Body of pancreas (tissue), 4 donors: ENCODE measurements at places on chromosomes 1 and 21. TPM values are rescaled to one million over a fixed set of nuclear protein-coding genes. Genes with fewer than 3 reads are reported as not detected.

The LCE2C gene
- total RNA-seq, result not detected

The CRYBG2 gene
- total RNA-seq, result not detected

The B3GALT2 gene
- total RNA-seq, result 0.33 TPM

The PTGER3 gene
- 15.0 TPM for total RNA-seq

The KRTAP19-1 gene
- not detected for total RNA-seq

The SPRR3 gene
- total RNA-seq, result not detected

The SAMD11 gene
- 2.3 TPM for total RNA-seq

DNA sequence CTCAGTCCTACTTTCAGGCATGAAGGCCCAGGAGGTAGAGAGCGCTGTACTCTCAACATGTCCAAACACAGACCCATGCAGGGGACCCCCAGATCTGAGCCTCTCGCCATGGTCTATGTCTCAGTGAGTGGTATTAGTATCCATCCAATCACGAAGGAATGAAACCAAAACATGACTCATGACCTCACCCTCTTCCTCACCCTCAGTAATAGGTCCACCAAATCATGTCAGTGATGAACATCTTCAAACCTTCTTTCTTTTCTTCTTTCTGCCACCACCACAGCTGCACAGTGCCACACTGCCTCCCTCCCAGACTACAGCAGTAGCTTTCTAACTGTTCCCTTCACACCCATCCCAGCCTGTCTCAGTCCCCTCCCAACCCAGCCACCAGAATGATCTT lies 16.8 kb downstream of the C1orf116 start:
- no peaks in the 10 kb centered on the region for H3K27me3 ChIP-seq
- H3K36me3 ChIP-seq, result no peaks in the 10 kb centered on the region
- no peak overlapping the region for H3K27ac ChIP-seq
- DNase-seq, result no peak
- H3K4me3 ChIP-seq, result no peak overlapping the region

DNA sequence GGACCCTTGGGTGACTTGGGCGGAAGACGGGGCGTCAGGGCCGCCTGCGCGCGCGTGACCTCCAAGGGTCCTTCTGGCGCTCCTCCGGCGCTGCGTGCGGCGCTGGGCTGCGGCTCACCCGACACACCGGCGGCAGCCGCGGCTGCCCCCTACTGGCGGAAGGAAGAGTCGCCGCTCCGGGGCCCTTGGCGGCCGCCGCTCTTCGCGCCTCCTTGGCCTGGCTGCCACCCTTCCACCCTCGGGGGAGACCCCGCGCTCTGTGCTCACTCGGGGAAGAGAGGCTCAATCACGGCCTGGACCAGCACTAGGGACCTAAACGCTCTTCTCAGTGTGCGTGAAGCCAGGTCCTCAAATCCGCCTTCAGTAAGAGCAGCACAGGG lies 89.7 kb downstream of the DMRTA2 start:
- peaks cover 13% of the 10 kb centered on the region for H3K4me1 ChIP-seq
- H3K27me3 ChIP-seq, result no peaks in the 10 kb centered on the region
- H3K27ac ChIP-seq, result no peak overlapping the region

GRCh38 chr1:82462366-82462765 lies 661.6 kb downstream of the ADGRL2 start:
- H3K27me3 ChIP-seq, result no peaks in the 10 kb centered on the region
- H3K4me3 ChIP-seq, result no peak overlapping the region
- H3K36me3 ChIP-seq, result no peaks in the 10 kb centered on the region
- no peak overlapping the region for H3K27ac ChIP-seq
- no peak for DNase-seq

- H3K36me3 ChIP-seq, result no peaks in the 10 kb centered on the region
- H3K4me3 ChIP-seq, result no peak overlapping the region
- no peaks in the 10 kb centered on the region for H3K4me1 ChIP-seq
- no peaks in the 10 kb centered on the region for H3K27me3 ChIP-seq
- no peak for DNase-seq
- H3K27ac ChIP-seq, result no peak overlapping the region
Observed at GRCh38 chr1:177310326-177310725, 139.6 kb downstream of the BRINP2 start.

- no peaks in the 10 kb centered on the region for H3K36me3 ChIP-seq
- no peaks in the 10 kb centered on the region for H3K27me3 ChIP-seq
- DNase-seq, result no peak
- H3K4me3 ChIP-seq, result no peak overlapping the region
Observed at GRCh38 chr1:220217383-220217988, 54.8 kb downstream of the RAB3GAP2 start.

DNA sequence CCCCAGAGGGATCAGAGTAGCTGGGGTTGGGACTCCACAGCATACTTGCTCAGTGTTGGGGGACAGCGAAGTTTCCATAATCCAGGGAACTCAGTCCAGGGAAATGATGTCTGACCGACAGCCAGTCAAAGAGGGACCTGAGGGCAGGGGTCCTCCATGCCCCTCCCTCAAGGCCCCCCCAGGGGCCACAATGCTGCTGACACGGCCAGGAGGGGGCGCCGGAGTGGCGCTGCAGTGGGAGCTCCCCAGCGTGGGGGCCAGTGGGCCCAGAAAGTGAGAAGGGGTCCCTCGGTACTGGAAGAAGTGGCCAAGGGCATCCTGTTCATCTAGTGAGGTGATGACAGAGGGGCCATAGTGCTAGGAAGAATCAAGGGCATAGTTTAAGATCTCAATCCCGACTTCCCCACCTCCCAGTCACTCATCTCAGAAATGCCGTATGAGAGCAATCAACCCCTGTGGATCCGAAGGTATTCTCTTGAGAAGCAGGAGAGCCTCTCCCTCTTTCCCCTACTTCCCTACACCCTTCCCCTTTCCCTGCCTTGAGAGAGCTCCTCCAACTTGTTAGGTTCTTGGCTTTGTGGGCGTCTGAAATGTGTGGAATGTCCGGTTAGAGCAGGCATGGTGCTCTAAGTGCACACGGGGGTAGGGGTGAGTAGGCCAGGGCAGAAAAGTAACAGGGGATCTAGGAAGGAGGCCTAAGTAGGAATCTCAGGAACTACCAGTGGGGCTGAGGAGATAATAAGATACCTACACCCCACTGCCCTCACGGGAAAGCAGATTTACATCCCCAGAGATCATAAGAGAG lies 4.1 kb downstream of the NUDT17 start:
- H3K27me3 ChIP-seq, result no peaks in the 10 kb centered on the region
- no peaks in the 10 kb centered on the region for H3K36me3 ChIP-seq
- H3K4me3 ChIP-seq, result no peak overlapping the region

DNA sequence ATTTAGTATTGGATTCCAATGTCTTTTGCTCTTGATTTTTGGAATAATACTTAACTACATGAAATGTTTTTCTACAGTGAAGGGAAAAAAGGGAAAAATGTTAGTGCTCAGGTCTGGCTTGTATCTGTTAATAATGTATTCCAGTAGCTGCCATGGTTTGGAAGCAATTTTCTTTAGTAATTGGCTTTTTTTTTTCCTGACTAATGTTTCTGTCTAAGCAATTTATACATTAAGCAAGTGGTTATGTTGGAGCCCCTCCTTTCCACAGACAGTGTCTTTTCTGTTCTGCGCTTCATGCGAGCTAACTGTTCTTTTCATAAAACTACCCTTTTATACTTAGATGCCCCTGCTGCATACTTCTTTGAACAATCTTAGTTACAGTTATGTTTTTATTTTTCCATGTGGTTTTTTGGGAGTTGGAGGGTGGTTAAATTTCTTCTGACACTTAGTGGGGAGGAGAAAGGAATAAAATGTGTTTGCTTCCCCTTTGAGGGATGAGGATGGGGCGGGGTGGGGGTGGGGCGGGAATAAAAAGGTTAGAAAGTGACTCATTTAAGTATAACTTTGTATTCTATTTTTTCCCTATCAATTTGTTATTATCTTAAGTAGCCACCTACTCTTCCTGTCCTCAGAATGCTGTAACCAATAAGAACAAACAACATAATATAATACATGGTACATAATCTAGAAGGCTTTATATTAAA lies 83.1 kb downstream of the CLIC4 start:
- peaks cover 6% of the 10 kb centered on the region for H3K4me1 ChIP-seq
- H3K36me3 ChIP-seq, result no peaks in the 10 kb centered on the region
- no peak overlapping the region for H3K4me3 ChIP-seq
- no peaks in the 10 kb centered on the region for H3K27me3 ChIP-seq
- DNase-seq, result no peak

GRCh38 chr1:111392460-111392945 lies 35.0 kb downstream of the OVGP1 start:
- no peak overlapping the region for H3K27ac ChIP-seq
- H3K36me3 ChIP-seq, result no peaks in the 10 kb centered on the region
- H3K4me3 ChIP-seq, result no peak overlapping the region
- no peaks in the 10 kb centered on the region for H3K4me1 ChIP-seq
- no peaks in the 10 kb centered on the region for H3K27me3 ChIP-seq

DNA sequence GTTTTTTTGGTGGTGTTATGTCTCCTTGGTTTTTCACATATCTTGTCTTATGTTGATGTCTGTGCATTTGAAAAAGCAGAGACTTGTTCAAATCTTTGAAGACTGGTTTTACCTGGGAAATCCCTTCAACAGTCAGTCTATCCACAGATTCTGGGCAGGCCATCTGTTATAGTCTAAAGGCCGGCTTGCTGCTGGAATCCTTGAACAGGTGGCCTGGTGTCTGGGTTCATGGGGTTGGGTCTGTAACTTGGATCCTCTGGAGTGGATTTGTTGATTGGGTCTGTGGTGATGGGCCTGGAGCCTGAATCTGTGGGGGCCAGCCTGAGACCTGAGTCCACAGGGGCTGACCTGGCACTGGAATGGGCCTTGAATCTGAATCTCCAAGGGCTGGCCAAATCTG lies 12.2 kb downstream of the LORICRIN start:
- no peak overlapping the region for H3K27ac ChIP-seq
- DNase-seq, result no peak
- no peaks in the 10 kb centered on the region for H3K4me1 ChIP-seq
- H3K27me3 ChIP-seq, result no peaks in the 10 kb centered on the region
- H3K36me3 ChIP-seq, result no peaks in the 10 kb centered on the region

DNA sequence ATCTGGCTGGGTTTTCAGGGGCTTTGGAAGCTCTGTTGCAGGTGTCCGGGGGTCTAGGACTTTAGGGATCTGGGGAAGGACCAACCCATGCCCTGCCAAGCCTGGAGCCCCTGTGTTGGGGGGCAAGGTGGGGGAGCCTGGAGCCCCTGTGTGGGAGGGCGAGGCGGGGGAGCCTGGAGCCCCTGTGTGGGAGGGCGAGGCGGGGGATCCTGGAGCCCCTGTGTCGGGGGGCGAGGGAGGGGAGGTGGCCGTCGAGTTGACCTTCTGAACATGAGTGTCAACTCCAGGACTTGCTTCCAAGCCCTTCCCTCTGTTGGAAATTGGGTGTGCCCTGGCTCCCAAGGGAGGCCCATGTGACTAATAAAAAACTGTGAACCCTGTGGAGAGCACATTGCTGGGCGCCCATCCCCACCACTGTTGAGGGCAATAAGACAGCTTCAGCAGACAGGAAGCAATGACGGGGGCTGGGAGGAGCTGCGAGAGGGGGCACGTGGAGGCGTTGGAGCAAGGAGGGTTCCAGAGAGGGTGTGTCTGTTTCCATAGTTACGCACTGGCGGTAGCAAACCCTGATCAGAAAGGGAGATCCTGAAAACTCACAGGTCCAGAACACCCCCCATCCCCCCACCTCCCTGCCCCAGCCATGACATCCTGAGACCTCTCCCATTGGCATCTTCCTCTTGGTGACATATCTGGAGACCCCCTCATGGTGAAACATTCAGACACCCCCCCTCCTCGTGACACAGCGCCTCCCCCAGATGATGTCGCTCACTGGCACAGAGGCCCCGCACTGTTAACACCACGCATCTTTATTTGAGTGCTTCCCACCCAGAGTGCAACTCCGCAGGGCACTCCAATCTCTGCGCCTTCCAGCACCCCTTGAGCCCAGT lies 8.4 kb downstream of the MYBPH start:
- no peaks in the 10 kb centered on the region for H3K36me3 ChIP-seq
- H3K27ac ChIP-seq, result no peak overlapping the region
- no peaks in the 10 kb centered on the region for H3K27me3 ChIP-seq
- no peak overlapping the region for H3K4me3 ChIP-seq
- no peak for DNase-seq
- peaks cover 10% of the 10 kb centered on the region for H3K4me1 ChIP-seq

GRCh38 chr1:205147191-205147835 lies 25.5 kb upstream of the RBBP5 start:
- H3K4me1 ChIP-seq, result peaks cover 6% of the 10 kb centered on the region
- H3K36me3 ChIP-seq, result no peaks in the 10 kb centered on the region
- H3K27me3 ChIP-seq, result no peaks in the 10 kb centered on the region

GRCh38 chr1:212980123-212980785 lies 29.9 kb downstream of the VASH2 start:
- no peak overlapping the region for H3K27ac ChIP-seq
- no peaks in the 10 kb centered on the region for H3K36me3 ChIP-seq
- H3K27me3 ChIP-seq, result no peaks in the 10 kb centered on the region
- DNase-seq, result no peak

GRCh38 chr1:89652373-89652772 lies 19.5 kb downstream of the LRRC8C start:
- no peak overlapping the region for H3K4me3 ChIP-seq
- H3K27me3 ChIP-seq, result no peaks in the 10 kb centered on the region
- no peak overlapping the region for H3K27ac ChIP-seq

DNA sequence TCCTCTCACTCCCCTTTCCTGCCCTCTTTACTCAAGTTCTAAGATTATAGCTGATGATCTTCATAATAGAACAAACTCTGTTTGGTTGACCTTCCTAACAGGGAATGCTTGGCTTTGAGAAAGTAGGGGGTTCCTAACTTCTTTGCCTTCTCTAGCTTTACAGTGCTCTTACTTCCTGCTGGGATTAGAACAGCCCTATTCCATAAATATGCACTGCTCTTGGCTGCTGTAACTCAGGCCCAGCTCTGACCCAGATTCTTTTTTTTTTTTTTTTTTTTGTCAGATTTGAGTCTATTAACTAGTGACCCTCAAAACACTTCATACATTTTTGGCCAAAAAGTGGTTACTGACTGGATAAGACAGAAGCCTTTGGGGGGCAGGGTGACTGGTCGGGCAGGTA lies 39.4 kb upstream of the PIGV start:
- peaks cover 21% of the 10 kb centered on the region for H3K4me1 ChIP-seq
- H3K27me3 ChIP-seq, result no peaks in the 10 kb centered on the region
- H3K4me3 ChIP-seq, result no peak overlapping the region
- H3K27ac ChIP-seq, result no peak overlapping the region
- no peak for DNase-seq
- no peaks in the 10 kb centered on the region for H3K36me3 ChIP-seq

DNA sequence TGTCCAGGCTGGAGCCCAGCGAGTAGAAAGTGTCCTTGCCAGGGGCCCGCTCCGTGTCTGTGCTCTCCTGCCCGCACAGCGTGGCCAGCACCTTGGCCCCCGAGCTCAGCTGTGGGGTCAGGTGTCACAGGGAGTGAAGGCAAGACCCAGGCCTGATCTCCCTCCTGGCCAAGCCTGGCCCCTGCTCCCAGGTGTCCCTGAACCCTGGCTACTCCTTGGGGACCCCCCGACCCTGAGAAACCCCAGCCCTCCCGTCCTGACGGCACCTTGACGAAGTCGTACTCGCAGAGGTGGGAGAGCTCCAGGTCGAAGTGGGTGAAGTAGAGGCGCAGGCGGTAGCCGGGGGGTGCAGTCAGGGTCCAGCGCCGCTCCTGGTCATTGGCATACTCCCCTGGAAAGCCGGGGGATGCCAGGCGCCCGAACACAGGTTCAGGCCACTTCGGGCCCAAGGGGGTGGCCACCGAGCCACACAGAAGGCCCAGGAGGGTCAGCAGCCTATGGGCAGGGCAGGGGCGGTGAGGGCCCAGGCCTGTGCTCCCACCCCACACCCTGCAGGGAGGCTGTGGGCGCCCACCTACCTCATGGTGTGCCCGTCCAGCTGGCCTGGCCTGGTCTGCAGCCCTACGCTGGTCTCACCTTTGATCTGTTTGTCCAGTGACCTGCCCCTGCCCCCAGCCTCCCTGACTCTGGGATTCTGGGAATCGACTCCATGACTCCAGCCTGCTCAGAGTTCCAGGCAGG lies at the start of gene MASP2:
TSS of gene MASP2 (minus strand) at position 615 of the 741 bp plus-strand sequence. CDS start at position 583, 32 bp downstream.
- H3K4me1 ChIP-seq, result no peaks in the 10 kb centered on the region
- DNase-seq, result no peak
- no peaks in the 10 kb centered on the region for H3K36me3 ChIP-seq
- no peak within 1 kb of the TSS for H3K27ac ChIP-seq
- no peak within 1 kb of the TSS for H3K4me3 ChIP-seq
